ENCODE measurements at places on chromosomes 16 and 17.

GRCh38 chr17:1374431-1375177, 25.4 kb downstream of the YWHAE start:
- DNase-seq: peak; percentile 57

DNA sequence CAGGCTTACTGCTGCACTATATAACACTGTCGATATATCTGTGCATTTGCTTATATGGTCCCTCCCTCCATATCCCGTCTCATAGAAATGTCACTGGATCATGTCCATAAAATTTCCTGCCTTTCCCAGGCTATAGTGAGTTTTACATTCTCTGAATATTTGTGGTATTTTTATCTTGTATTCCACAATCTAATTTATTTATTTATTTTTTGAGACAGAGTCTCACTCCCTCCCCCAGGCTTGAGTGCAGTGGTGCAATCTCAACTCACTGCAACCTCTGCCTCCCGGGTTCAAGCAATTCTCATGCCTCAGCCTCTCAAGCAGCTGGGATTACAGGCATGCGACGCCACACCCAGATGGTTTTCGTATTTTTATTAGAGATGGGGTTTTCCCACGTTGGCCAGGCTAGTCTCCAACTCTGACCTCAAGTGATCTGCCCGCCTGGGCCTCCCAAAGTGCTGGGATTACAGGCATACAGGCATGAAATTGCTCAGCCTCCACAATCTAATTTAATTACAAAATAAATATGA, 12.9 kb downstream of the TRIM37 start:
- DNase-seq: peak; percentile 84

GRCh38 chr16:27811881-27812280, 251.6 kb downstream of the GSG1L start:
- DNase-seq: no peak

GRCh38 chr16:88893127-88893968, 26.9 kb upstream of the PABPN1L start:
- peak; percentile 59 for DNase-seq

GRCh38 chr17:81309140-81309858, 14.2 kb upstream of the SLC38A10 start:
- DNase-seq: peak; percentile 74

DNA sequence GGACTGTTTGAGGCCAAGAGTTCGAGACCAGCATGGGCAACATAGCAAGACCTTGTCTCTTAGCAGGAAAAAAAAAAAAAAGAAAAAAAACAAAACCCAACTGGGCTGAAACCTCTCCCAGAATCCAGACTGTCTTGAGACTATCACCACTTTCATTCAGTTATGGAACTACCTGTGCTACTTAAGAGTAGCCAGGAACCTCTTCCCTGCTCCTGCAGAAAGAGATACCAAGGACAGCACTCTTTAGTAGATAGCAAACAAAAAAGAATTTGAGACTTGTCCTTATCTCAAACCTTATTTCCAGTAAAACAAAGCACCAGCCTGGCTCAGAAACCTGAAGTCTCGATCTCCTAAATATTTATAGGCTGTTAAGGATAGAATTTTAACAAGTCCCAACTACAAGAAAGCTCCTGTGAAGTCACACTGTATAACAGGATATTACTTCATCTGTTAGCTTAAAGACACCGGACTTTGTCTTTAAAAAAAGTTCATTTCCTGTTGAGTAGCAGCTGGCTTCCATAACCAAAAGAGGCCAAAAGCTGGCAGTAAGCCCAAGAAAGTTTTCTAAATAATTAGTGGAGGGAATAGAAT, 5.1 kb downstream of the CDR2 start:
- peak; percentile 66 for DNase-seq

- DNase-seq: no peak
Observed at GRCh38 chr17:54494721-54495715, 405.6 kb upstream of the TOM1L1 start.

DNA sequence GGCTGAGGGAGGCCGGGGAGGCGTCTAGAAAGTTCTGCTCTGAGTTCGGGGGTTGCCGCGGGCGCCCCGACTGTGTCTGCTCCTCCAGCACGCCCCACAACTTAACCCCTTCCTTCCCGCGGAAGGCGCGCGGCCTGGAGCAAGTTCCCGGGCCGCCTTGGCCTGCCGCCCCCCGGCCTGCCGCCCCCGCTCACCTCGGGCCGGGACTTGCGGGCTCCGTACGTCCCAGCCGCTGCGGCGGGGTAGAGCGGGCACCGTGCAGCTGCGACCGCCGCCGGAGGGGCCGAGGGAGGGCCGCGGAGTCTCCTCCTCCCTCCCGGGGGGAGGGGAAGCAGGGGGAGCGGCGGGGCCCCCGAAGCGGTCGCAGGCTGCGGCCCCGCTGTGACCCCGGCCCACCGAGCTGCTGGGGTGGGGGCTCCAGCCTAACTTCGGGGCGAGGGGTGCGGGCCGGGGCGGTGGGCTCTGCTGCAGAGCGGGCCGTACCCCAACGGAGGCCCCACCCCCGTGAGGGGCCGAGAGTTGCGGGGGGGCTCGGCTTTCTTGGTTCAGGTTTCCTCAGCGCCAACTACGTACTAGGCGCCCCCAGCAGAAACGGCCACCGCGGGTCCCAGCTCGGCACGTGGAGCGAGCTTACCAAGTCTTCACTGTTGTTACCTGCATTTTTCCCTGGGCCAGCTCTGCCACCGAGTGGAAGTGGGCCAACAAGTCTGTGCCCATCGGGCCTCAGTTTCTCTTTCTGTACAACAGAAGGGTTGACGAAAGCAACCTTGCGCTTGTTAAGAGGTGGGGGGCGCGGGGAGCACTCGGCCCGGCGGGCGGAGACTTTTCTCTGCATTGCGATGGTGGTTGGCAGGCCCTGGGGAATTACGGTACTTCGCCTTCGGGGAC, at the start of gene CCDC102A:
TSS of gene CCDC102A (minus strand) at position 266 of the 888 bp plus-strand sequence. CDS start 7,394 bp downstream, outside the sequence.
- DNase-seq: peak; percentile 6

GRCh38 chr17:73430165-73430680, 118.4 kb upstream of the CDC42EP4 start:
- DNase-seq: no peak

GRCh38 chr16:55324285-55325079, 479 bp downstream of the IRX6 start:
- DNase-seq: peak; percentile 18

DNA sequence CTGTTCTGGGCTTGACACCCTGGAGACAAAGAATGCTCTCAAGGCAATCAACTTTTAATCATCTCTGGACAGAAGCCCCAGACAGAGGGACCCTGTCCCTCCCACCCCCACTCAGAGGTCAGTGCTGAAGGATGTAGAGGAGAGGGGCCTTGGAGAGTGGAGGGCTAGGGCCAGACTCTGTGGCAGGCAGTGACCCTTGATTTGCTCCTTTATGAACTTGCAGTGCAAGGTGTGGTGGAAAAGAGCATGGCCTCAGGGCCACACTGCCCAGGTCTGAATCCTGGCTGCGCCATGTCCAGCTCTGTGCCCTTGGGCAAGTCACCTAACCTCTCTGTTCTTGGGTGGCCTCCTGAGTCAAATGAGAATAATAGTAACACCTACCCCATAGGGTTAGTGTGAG, 134.3 kb downstream of the TMEM132E start:
- no peak for DNase-seq

DNA sequence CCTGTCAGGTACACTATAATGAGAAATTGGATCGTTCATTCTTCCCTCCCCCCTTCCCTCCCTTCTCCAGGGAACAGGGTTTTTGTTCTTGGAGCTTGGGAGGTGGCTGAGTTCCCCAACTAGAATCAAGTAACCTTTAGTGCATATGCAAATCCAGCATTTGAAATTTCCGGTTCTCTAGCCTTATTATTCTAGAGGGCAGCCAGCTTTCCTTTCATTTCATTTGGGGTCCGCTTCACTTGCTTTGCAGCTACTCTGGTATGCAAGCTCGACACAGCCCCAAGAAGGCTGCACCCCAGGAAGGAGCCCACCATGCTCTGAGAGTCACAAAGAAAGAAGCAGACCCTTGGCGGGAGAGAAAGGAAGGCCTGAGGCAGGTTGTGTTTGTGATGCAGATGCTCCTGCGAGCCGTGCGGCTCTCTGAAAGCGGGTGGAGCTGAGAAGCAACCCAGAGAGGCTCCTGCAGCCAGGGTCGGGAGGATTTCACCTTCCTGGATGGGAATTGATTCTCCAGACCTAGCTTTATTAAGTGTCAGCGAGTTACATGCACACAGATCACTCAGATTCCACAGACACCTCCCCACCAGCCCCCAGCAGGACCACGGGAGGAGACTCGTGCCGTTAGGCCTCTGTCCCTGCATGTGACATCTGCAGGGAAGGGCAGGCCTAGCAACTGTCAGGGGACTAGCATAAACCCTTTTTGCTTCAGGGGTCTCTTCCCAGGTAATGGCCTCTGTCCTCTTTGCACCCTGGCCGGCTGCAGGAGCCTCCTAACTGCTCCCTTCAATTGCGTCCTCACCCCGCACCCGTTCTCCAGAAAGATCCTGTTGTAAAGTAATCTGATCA, 34.5 kb downstream of the PMM2 start:
- DNase-seq: no peak

GRCh38 chr16:78681743-78682142, 582.3 kb downstream of the WWOX start:
- no peak for DNase-seq

- no peak for DNase-seq
Observed at GRCh38 chr16:87056551-87056950, 260.6 kb downstream of the C16orf95 start.

DNA sequence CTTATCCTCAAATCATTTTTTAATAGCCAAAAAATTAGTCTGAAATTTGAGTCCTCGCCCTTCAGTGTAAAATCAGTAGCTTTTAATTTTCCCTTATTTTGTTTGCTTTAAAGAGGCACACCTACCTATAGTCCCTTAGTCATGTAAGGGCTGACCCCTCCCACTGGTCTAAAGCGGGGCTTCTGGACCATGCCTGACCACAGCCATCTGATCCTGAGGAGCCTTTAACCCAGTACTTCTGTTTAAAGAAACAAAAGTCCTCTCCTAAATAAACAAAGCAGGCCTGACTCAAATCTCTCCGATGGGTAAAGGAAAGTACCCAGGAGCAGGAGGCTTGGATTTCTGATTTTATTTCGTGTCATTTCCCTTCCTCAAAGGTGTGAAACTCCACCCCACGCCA, 92.0 kb upstream of the CCL2 start:
- no peak for DNase-seq

DNA sequence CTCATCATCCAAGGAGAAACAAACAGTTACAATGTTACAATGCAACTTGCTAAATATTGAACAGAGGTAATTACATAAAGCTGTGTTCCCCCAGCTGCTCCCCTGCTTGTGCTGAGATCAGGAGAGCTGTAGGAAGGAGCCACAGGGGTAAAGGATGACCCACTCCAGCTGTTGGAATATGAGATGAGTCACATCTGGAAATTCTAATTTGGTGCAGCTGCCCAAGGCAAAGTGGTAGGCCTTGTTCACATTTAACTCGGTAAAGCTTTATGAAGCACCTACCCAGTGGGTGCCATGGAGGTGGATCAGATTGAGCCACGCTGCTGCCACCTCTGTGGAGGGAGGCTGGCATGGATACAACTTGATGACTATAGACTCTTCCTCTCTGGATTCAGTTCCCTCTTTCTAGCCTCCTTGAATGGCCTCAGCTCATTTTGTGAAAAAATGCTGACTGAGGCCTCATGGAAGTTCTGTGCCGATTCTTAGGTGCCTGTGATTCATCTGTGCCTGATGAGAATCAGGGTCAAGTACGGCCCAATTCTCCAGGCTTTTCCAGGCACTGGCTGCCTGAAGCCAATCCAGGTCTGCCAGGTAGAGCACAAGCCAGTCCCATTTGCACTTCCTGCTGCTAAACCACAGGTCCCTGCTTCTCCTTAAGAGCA, 7.4 kb downstream of the ZNF689 start:
- DNase-seq: peak; percentile 57

DNA sequence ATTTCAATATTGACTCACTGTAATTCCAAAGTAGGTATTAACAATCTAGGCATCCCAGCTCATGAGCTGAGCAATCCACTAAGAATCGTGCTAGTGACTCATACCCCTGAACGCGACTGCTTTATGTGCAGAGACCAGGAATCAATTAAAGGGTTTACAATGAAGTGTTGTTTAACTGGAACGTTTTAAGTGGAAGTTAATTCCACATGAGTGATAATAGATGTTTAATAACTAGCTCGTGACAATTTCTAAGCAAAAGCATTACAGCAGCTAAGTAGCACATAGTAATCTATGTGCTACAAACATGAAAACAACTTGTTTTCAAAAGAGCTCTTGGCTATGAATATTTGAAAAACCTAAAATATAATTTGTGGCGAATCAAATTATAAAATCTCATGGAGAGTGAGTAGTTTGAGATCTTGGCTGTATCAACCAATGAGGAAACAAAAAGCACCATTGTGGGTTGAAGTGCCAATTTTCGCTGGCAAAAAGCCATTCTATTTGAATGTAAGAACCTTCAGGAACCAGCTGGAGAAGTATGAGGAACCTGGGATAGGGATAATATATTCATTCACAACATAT, 9.4 kb downstream of the GJC1 start:
- DNase-seq: peak; percentile 94

GRCh38 chr17:63542942-63543821, 7.1 kb upstream of the DCAF7 start:
- DNase-seq: no peak

GRCh38 chr17:64661726-64661975, 456 bp downstream of the SMURF2 start:
- DNase-seq: no peak

GRCh38 chr17:4310354-4311060, 46.7 kb upstream of the ANKFY1 start:
- DNase-seq: no peak

DNA sequence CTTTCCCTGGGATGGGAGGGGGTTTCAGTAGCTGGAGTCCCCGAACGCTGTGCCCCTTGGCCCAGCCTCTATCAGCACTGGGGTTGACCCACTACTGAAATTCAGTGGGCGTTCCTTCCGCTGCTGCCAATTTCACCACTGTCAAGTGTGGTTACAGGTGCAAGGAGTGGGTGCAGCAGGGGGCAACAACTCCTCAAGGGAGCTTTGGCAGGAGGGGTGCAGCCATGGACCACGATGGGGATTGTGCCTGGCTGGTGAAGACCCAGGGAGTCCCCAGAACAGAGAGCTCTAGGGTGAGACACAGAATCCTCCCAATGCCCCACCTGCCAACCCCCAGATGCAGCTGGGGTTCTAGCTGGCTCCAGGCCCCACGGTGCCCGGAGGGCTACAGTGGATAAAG, 123.5 kb upstream of the SDK2 start:
- no peak for DNase-seq

- no peak for DNase-seq
Observed at GRCh38 chr16:1689853-1690252, 11.8 kb downstream of the JPT2 start.

GRCh38 chr17:34399725-34400124, 36.7 kb upstream of the CCL1 start:
- no peak for DNase-seq

DNA sequence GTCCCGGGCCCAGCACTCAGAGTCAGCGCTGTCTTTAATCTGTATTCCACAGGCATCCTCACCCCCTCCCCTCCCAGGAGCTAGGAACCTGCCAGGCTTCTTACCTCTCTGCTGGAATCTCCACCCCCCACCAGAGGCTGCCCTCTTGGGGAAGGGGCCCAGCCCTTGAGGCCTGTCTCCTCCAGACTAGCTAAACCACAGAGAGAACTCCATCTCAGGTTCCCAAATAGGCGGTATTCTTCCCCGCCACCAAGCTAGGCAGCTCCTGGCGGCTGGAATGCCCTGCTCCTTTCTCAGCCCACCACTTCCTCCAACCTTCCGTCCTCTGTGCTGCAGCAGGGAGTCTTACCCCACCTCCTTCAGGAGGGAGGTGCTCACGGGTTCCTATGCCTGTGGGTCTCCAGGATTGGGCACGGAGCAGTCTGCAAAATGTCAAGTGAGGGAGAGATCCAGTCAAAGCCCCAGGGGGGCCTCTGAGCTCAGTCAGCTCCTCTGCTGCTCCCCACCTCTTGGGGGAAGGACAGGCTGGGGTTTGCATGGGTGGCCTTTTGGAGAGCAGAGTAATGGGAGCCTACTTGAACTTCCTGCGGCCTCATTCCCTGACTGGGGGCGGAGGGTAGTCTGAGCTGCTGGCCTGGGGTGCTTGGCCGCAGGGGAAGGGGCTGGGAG, 55.7 kb downstream of the SREBF1 start:
- peak; percentile 60 for DNase-seq
